ENCODE measurements at places on chromosomes 12 and 14.

- no peak for DNase-seq
Observed at GRCh38 chr14:105857826-105858675, 331.7 kb downstream of the TMEM121 start.

DNA sequence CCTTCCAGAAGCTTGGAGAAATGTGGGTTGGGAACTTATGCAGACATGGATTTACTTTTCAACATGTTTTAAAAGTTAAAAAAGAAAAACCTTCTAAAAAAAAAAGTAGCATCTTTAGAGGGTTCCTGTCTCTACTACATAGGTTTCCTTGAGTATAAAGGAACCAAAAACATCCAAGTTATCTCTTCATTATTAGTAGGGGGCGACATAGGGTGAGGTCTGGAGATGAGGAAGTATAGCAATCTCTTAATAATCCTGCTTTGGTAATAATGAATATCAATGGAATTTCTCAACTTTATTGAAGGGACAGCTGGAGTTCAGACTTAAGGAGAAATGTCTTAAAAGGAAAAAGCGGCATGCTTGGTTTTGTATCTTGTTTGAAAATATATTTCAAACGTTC lies 6.5 kb upstream of the PLXNC1 start:
- no peak for DNase-seq

GRCh38 chr14:44785096-44785495 lies 176.7 kb downstream of the KLHL28 start:
- peak; percentile 10 for DNase-seq

- no peak for DNase-seq
Observed at GRCh38 chr12:85322715-85323114, 42.7 kb downstream of the ALX1 start.

- no peak for DNase-seq
Observed at GRCh38 chr12:97645726-97646125, 183.1 kb downstream of the RMST start.

All from ELR (cell line).